KBM-7 (cell line): ENCODE measurements at places on chromosomes 3 and 15.
A peak's percentile ranks its signal among the peaks of the same experiment; 100 is the strongest.

- no peak for DNase-seq
Observed at GRCh38 chr3:99458013-99458412, 180.4 kb upstream of the COL8A1 start.

- peak; percentile 88 for DNase-seq
Observed at GRCh38 chr3:109806929-109807328, 469.6 kb upstream of the DPPA4 start.

- DNase-seq = no peak
Observed at GRCh38 chr15:68994149-68994548, 20.3 kb upstream of the NOX5 start.

DNA sequence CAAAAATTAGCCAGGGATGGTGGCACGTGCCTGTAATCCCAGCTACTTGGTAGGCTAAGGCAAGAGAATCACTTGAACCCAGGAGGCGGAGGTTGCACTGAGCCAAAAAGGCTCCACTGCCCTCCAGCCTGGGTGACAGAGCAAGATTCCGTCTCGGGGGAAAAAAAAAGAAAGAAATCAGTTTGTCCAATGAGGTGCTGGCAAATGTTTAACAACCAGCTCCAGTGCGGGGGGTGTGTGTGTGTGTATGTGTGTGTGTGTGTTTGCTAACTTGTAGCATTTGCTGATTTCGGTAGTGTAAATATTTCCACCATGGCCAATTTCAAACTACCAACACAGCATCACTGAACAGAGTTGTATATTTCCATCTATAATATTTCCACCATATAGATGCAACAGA, 23.8 kb upstream of the IDH2 start:
- no peak for DNase-seq

GRCh38 chr3:100796556-100796955, 87.3 kb downstream of the TFG start:
- DNase-seq = peak; percentile 50

- DNase-seq = no peak
Observed at GRCh38 chr15:58616171-58616570, 133.3 kb downstream of the ADAM10 start.

DNA sequence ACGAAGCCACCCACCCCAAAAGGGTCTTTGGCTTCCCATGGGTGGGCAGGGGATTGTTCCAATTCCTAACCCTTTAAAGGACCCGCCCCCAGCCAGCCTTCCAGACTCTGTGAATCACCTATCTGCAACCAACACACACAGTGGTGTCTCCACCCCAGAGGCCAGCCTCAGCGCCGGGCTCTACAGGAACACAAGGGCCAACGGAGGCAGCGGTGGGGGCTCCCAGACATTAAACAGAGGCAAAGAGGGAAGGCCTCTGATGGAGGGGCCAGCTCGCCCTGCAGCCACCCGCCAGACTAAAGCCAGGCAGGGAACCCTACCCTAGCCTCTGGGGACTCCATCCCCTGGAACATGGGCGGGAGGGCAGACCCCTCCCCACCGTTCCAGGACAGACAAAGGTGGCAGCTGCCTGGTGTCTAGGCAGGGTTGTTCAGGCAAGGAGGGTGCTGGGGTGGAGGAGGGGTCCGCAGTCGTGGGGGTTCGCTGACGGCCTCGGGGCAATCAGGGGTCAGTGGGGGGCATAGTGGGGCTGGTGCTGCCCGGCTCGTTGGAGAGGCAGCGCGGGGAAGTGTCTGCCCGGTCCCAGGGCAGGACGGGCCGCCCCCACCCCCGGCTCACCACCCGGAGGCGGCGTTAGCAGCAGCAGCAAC, 448 bp downstream of the SHISA5 start:
- no peak for DNase-seq

- no peak for DNase-seq
Observed at GRCh38 chr3:23665741-23666140, 140.0 kb upstream of the UBE2E1 start.
